ENCODE measurements at places on chromosomes 3 and 15.

DNA sequence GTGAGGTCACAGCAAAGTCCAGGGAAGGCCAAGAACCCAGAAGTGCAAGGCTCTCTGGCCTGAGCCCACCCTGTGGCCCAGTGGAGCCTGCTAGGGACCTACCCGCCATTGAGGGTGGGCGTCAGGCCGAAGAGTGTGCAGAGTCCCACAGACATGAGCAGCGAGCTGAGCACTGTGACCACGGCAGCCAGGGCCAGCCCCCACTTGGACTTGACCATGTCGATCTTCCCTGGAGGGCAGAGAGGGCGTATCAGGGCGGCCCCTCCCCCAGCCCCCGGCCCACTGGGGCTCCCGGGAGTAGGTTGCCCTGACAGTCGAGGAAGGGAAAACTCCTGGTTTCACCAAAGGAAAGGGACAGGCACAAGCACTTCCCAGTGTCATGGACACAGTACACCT is 44.6 kb downstream of the PTPN23 start:
- DNase-seq, result no peak

DNA sequence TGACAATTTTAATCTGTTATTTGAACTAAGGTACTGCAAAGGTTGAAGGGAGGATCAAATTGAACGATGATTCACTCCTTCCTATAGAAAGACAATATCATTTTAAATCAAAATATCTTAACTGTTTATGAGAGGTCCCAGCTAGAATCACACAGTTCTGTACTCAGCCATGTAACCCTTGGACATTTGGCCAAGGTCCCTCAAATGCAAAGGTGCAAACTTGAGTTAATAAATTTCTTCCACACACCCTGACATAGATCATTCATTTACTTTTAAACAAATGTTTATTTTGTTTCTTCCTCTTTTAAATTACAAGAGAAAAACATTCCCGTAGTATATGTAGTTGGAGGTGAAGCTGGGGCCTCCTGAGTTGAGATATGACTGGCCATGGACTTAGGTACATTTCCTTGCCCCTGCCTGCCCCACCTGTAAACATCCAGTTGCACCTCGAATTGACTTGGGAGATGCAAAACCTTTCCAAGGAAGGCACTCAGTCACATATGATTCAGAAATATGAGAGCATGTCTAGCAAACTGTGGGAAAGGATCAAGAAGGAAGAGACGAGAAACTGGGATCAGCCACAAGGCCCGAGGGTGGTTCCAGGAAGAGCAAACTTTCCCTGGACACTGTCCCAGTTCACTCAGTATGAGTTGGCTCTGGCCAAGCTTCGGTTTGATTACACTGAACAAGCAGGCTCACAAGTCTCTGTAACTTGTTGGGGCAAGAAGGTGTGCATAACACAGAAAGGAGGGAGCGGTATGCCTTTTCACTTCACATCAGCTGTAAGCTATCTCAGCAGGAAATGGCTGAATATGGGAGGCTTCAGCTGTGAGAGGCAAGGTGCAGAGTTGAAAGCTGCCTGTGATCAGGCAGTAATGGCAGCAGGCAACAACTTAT is 6.7 kb downstream of the TNFSF10 start:
- peak; percentile 53 for DNase-seq

DNA sequence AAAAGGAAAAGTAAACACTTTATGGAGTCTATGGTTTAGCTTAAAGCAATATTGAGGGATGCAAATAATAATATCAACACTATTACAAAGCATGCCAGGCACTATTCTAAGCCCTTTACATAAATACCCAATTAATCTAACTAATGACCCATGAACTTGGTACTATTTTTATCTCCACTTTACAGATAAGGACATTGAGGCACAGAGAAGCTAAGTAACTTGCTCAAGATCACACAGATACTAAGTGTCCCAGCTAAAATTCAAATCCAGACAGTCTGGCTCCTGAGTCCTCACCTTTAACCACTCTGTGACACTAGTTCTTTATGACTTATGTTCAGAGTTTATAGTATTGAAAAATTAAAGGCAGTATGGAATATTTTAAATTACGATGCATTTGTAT is 5.6 kb downstream of the MBD4 start:
- no peak for DNase-seq

GRCh38 chr3:87486115-87486514 is 209.7 kb upstream of the POU1F1 start:
- DNase-seq, result no peak

DNA sequence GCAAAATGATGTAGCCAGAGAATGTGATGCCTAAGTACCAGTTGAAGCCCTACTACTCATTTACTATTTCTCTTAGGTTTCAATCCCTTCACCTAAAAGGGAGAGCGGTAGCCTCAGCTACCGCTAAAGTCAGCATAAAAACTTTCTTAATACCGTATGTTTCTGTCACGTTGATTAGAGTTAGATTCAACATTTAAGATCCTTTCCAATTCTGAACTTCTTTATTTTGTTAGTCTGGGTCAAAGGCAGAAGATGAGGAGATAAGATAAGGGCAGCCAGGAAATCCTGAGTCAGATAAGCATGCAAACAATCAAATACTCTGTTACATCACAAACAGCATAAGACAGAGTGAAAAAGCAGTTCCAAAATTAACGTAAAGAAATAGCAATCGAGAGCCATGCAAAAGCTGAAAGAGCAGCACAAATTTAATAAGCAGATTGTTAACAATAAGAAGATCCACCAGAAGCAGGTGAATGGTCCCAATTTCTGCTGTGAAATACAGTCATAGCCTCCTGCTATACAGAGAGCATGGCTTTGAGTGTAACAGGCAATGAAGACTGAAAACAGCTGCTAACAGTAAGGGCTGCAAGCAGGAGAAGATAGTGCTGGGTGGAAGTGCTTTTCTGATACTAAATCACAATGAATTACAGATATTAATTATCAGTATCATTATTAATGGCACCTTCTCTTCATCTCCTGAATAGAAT is 3.0 kb downstream of the TMEM207 start:
- DNase-seq, result no peak

DNA sequence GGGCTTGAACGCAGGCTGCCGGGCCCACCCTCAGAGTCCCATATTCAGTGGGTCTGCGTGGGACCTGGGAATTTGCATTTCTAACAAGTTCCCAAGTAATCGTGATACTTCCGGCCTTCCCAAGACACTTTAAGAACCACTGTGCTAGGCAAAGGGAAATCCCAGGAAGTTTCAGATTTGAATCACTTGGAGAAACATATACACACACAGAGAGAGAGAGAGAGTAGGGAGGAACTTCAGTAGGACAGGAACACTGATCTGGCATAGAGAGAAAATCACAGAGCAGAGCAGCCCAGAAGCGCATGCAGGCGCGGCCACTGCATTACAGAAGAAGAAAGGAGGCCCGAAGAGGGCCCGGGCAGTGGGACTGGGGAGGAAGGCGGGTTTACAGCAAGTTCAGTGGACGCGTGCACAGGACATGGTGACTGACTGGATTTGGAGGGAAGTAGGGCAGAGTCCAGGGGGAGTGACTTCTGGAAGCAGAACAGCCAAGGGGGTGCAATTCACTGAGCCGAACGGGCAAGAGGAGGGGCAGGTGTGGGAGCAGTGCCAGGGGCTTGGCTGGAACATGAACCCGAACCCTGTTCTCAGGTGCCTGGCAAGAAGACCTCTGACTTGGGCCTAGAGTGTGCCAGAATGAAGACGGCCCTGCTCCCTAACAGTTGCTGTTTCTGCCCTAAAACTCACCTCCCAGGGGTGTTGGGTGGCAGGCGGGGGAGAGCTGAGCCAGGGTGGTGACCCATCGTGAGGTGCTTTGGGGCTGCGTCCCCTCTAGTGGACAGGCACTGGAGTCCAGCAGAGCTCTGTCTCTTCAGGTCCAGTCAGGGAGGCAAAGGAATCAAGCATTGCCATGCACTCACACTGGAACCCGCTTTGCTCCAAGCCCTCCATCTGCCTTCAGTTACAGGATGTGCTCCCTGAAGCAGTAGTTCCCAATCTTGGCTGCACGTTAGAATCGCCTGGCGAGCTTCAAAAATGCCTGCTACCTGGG is 101.3 kb upstream of the HES1 start:
- no peak for DNase-seq

All from CD4-positive, alpha-beta T cell treated with Interferon alpha-2 for 1 hour (primary cell).